Stimulated activated CD4-positive, alpha-beta T cell treated with anti-CD3 and anti-CD28 coated beads, Interleukin-4, amount 100 ng/mL, for 48 hours (primary cell): ENCODE measurements at places on chromosomes 12 and 14.

GRCh38 chr12:123075646-123076171 lies 75.2 kb downstream of the PITPNM2 start:
- DNase-seq = peak; percentile 59

- DNase-seq = no peak
Observed at GRCh38 chr14:64968651-64969050, 3.5 kb downstream of the RAB15 start.

DNA sequence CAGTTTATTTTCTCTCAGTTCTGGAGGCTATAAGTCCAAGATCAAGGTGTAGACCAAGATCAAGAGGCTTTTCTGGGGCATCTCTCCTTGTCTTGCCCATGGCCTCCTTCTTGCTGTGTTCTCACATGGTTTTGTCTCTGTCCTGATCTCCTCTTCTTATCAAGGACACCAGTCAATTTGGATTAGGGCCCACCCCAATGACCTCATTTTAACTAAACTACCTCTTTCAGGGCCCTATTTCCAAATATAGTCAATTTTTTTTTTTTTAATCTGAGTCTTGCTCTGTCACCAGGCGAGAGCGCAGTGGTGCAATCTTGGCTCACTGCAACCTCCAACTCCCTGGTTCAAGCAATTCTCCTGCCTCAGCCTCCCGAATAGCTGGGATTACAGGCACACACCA lies 50.8 kb downstream of the TSHR start:
- DNase-seq = no peak

- DNase-seq = no peak
Observed at GRCh38 chr12:113980537-113981337, 14.6 kb upstream of the RBM19 start.

GRCh38 chr14:83838226-83838625 lies 1691.7 kb upstream of the FLRT2 start:
- DNase-seq = no peak

DNA sequence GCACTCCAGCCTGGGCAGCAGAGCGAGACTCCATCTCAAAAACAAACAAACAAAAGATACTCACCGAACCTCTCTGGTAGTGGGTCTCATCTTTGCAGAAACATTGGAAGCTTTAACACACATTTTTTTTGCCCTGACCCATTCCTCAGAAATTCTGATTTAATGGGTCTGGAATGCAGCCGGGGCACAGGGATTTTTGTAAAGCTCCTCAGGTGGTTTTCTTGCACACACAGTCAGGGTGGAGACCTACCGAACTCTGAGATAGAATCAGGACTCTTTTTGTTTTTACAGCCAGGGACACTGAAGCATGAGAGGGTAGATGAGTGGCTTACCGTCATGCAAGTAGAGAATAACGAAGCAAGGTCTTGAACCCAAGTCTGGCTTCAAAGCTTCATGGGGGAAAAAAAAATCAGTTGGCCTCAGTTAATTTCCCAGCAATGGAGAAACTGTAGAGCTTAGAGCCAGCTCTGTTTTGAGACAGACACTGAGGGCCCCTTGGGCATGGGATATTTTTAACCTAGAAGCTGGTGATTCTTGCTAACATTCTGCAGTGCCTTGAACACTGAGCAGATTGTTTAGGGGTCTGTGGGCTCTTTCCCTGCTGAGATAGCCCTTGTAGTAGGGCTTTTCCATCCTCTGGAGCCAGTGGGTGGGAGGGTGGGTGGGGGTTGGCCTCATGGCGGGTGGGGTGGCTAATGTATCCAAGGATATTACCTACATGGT lies 4.8 kb downstream of the RNU4-2 start:
- no peak for DNase-seq

DNA sequence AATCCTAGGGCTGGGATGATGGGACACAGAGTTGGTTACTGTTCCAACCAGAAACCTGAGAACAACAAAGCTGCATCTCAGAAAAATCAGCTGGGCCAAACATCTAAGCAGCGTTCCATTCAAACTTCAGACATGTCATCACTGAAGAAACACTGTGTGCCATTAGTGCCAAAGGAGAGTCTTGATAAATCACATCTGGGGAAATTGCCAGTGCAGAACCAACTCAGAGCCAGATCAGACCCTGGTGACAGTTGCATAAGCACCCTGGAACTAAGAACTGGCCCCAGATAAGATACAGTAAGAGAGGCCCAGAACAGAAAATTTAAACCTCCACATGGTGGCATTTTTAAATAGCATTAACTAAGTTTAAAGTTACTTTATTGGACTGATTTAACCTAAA lies 482.8 kb downstream of the PRKD1 start:
- no peak for DNase-seq

DNA sequence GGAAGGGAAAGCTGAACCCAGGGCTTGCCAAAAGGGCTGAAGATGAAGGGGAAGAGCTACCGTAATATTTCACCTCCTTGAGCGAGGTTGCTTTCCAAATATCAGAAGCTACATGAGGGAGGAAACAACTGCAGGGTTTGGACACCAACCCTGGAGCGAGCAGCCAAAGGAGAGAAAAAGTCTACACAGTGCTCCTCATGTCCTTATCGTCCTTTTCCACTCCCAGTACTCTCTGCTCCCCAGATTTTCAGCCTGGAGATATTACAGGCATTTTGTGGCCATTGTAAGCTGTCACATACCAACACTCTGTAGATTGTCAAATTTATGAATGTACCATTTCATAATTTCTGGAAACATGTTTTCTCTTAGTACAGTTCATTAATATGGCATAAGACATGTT lies 115.9 kb downstream of the GPHN start:
- no peak for DNase-seq

DNA sequence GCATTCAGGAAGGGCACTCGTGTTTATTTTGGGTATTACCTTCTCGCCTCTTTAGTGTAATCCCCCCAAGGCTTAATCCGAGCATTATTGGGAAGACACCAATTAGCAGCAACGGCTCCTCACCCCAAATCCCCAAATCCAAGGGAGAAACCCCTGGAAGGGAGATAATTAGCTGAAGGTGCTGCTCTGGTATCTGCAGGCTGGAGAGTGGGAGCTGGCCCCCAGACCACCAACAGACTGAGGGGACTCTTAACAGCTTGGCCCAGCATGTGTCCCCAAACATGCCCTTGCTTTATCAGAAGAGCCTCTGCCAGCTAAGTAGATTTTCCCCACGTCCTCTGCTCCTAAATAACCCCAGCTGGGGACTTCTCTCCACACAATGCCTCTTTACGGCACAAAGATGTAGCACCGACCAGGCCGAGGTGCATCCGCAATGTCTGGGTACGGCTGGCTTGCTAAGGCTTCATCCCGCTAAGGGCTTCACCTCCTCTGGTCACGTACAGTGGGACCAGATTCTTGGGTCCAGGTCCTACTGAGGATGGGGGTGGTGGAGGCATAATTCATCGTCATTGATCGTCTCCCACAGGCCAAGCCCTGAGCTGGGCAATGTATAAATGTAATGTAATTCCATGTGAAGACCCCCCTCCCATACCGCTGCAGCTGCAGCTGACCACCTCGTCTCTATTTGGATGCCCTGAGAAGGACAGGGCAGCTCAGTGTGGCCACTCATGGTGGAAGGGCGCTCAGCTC lies 123.7 kb upstream of the GSC start:
- DNase-seq = no peak

- no peak for DNase-seq
Observed at GRCh38 chr14:53149668-53150316, 3.3 kb downstream of the DDHD1 start.

- peak; percentile 28 for DNase-seq
Observed at GRCh38 chr12:75208856-75209811, 505 bp downstream of the KCNC2 start.
